ENCODE measurements at places on chromosomes 4 and X.

GRCh38 chr4:156929386-156930105, 42.1 kb downstream of the PDGFC start:
- DNase-seq = no peak

- no peak for DNase-seq
These were observed 99.3 kb downstream of the ANXA5 start for GRCh38 chr4:121597346-121597934.

GRCh38 chr4:145613566-145614232, 5.5 kb upstream of the MMAA start:
- no peak for DNase-seq

DNA sequence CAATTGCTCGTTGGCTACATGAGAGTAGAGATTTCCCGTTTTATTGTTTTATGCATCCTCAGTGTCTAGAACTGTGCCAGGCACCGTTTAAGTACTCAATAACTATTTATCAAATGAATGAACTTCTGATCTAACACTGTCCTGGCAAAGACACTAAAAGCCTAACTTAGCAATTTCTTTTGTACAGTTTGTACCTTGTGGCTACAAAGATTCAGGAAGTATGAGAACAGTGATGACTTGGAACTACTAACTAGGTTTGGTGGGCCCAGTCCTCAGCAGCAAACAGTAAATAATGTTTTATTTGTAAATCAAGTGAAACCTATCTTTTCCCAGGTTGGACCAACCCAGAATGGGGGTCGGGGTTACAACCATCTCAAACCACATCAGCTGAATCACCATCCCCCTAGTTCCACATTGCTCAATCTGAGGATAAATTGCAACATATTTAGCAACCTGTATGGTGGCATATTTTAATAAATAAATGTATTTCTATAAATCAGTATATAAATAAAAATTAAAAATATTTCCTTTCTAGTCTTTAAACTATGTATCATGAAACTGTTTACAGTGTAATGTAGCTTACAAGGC, 12.3 kb upstream of the SCRG1 start:
- no peak for DNase-seq

- no peak for DNase-seq
These were observed 76.8 kb upstream of the GC start for GRCh38 chr4:71860643-71861042.

DNA sequence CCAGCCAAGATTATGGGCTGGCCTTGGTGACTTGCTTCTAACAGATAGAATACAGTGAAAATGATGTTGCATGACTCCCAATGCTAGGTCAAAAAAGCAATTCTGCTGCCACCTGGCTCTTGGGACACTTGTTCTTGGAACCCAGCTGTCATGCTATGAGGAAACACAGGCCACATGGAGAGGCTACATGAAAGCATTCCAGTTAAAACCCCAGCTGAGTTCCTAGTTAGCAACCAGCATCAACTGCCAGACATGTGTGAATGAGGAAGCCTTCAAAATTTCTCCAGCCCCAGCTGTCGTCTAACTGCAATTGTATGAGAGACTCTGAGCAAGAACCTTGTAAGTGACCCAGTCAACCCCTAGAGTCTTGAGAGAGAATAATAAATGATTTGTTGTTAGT, 105.2 kb upstream of the FGF16 start:
- no peak for DNase-seq

DNA sequence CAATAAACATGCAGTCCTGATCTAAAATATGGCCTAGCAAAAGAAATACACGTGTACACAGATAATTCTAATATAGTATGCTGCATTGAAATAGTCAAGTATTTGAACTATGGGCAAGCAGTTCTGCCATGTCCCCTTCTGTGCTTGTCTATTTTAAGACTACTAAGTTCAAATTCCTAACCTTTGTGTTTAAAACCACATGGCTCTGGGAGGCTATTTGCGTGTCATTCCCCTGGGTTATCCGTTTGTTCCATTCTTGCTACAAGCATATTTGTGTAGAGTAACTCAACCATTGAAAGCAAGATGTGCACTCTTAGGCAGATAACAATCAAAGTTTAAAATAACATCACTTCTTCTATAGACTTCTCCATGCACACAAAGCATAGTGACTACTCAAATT, 25.4 kb upstream of the TBC1D1 start:
- DNase-seq = no peak

- no peak for DNase-seq
These were observed 107.2 kb upstream of the KIT start for GRCh38 chr4:54550395-54551171.

- DNase-seq = no peak
These were observed 8.4 kb upstream of the MTNR1A start for GRCh38 chr4:186563761-186564160.

DNA sequence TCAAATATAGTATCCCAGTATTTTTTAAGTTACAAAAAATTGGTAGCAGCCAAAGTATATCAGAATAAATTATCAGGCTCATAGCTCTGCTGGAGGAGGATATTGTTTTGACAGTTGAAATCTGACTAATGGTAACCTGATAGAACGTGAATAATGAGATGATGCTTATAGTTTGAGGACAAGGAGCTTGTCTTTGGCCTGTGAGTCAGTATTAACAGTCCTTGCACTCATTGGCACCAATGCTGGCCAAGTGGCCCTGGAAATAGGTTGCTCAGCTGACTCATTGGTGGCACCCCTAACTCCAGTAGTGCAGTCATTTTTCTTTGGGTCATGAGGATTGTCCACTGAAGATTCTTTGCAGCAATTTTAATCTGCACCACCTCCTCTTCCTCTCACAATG, 203.3 kb upstream of the JADE1 start:
- DNase-seq = no peak

GRCh38 chr4:46329118-46329976, 60.6 kb downstream of the GABRA2 start:
- DNase-seq = no peak

DNA sequence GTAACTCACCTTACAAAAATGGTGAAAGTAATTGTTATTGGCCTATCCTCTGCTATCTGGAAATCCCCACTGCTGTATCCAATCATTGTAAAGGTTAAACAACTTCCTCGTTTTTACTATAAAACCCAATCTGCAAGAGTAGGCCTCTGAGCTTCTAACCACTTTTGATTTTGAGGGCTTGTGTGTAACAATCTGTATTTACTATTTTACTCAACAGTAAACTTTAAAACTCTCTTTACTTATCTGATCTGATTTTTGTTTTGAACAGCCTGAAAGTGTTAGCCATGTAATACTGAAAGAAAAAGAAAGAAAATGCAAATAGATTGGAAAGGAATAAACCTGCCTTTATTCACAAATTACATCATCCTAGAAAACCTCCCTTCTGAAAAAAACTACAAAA, 63.1 kb downstream of the SLC10A7 start:
- DNase-seq = no peak

DNA sequence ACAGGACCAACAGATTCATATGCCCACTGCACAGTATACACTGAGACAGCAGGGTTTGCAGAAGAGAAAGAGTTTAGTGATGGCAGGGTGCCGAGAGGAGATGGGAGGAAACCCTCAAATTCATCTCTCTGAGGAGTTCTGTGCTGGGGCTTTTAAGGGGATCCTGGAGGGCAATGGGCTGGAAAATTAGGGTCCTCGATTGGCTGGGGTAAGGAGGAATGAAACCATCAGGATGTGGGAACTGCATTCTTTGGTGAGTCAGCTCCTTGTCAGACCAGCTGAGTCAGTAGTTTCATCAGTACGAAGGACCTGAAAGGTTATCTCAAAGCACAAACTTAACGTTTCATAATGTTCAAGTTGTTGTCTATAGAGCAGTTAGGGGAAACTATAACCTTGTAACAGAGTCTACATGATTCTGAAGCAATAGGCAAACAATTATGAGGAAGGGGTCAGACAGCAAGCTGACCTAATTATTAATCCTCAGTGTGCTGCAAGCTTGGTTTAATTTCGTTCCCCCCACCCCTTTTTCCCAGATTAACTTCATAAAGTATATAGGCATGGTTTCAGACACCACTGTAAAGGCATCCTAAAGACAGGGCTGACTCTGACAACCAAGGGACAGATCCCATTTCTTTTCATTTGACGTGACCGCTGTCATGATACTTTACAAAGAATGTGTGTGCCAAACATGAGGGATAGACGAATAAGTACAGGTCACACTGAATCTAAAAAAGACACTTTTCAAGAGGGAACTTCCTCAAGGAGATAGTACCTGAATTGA, 1.5 kb upstream of the MSMO1 start:
- no peak for DNase-seq

DNA sequence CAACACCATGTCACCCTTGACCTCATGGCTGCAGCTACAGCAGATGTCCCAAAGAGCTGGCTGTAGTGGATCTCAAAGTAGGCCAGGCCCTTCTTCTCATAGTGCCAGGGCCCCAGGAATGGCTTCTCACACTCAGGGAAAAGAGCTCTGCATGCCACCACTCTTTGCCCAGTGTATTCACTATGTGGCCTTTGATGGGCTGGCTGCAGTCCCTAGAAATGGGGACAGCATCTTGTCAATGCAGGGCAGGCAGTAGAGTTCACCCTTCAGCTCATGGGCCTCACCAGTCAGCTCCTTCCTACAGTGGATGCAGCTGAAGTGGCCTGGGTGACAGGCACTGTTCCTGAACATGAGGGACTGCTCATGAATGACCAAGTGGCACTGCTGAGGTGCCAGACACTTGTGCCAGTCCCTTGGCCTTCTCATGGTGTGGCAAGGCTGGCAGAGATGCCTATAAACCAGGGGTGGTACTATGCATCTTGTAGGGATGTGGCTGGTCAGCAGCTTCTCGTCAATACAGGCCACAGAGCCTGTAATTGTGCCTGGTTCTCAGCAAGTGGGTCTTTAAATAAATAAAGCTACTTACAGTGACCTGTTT, 178.9 kb downstream of the ARAP2 start:
- DNase-seq = no peak

DNA sequence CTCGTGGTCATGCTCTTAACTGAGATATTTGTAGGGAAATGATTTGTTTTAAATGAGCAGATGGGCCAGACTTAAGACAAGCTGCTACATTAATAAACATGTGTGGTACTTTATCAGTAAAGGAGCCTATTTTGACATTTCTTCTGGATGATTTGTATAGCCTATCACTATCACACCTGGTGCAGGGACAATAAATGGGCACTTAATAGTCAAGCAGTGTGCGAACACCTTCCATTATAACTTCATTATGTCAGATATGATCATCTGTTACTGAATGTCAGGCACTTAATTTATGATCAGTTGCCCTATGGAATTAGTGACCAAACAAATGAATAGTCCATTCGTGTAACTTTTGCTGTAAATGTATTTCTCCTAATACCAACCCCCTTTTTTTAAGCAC, 628.8 kb downstream of the ADGRL3 start:
- DNase-seq = no peak

GRCh38 chrX:131216828-131217227, 72.3 kb downstream of the IGSF1 start:
- no peak for DNase-seq

- DNase-seq = no peak
These were observed 181.9 kb downstream of the AFAP1 start for GRCh38 chr4:7757501-7758471.

DNA sequence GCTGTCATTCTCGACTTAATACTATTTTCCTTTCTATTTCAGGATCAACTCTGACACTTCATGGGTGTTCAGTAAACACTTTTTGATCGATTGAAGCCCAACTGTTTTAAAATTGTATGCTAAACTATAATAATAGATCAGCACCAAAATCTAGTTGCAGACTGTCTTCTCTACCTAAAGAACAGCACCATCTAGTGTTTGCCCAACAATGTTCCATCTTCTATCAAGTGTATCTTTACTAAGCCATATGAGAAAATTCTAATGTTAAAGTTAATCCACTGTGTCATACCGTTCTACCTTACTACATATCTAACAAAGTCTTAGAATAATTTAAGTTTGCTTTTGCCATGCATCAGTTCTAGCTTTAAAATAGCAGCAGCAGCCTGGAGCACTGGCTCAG, 113.0 kb upstream of the PRDX4 start:
- no peak for DNase-seq

- DNase-seq = no peak
These were observed 122.6 kb upstream of the CPEB2 start for GRCh38 chr4:14879683-14880082.

DNA sequence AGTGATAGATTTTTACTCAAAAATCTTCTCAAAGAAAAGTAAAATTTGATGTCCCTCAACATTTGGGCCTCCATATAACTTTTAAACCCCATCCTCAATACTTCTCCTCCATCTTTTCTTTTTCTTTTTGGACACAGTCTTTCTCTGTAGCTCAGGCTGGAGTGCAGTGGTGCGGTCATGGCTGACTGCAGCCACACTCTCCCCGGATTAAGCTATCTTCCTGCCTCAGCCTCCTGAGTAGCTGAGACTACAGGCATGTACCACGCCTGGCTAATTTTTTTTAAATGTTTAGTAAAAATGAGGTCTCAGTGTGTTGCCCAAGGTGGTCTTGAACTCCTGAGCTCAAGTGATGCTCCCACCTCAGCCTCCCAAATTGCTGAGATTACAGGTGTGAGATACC, 33.1 kb downstream of the KDM6A start:
- no peak for DNase-seq

DNA sequence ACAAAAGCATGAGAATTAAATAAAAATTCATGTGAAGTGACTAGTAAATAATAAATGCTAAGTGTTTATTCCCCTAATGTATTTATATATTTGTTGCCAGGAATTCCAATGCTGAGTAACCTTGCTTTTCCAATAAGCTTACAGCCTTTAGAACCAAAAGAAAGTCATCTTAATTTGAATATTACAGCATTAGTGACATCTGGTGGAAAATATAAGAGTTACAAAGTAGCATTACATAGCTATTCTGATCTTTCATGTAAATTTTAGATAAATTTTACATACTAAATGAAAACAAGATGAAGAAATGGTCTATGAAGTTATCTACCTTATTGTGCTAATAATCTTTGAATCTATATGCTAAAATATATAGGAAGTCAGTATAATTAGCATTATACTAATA, 10.4 kb downstream of the MAD2L1 start:
- no peak for DNase-seq

- no peak for DNase-seq
These were observed 146.4 kb downstream of the GPC3 start for GRCh38 chrX:133838761-133839676.

- no peak for DNase-seq
These were observed 18.7 kb upstream of the RBMX start for GRCh38 chrX:136899221-136899620.

- no peak for DNase-seq
These were observed 22.3 kb downstream of the QRFPR start for GRCh38 chr4:121358473-121358872.

DNA sequence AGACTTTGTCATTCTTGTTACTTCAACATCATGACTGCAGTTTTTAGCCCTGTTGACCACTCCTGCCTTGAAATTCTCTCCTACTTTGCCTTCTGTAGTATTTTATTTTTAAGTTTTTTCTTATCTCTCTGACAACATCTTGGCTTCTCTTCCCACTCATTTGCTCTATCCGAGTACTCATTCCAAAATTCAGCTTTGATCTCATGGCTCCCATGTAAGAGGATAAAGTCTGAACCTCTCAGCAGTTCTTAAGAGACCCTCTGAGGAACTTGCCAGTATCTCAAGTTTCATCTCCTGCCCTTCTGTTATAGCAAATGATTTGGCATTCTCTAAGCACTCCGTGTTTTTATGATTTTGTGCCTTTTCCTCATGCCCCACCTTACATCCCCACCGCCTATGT, 67.7 kb downstream of the GALNT7 start:
- DNase-seq = no peak
